ENCODE measurements at places on chromosomes 13 and 19. TPM values are rescaled to one million over a fixed set of nuclear protein-coding genes. Genes with fewer than 3 reads are reported as not detected.

- no peaks in the 10 kb centered on the region for H3K4me1 ChIP-seq
- H3K36me3 ChIP-seq: peaks cover 6% of the 10 kb centered on the region
- DNase-seq: no peak
- H3K4me3 ChIP-seq: no peak overlapping the region
Measured at GRCh38 chr13:102769679-102770078, 3.9 kb downstream of the TEX30 start.

DNA sequence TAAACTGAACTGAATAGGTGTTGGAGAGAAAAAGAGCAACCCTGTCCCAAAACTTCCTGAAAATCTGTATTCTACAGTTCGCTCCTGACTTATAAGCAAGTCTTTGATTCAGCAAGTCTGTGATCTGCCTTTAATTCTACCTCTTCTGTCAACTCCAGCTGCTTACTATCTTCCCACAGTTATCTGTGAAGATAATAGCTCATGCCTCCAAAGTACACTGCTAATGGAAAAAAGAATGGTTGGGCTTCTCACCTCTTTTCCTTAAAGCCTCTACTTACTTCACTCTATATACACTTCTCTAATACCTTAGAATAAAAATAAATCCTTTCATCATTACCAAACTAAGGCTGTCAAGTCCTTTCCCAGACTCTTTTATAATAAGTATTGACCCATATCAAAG lies 391.5 kb upstream of the MIR17HG start:
- no peak for DNase-seq
- no peak overlapping the region for H3K27ac ChIP-seq
- H3K4me3 ChIP-seq: no peak overlapping the region
- H3K36me3 ChIP-seq: no peaks in the 10 kb centered on the region

DNA sequence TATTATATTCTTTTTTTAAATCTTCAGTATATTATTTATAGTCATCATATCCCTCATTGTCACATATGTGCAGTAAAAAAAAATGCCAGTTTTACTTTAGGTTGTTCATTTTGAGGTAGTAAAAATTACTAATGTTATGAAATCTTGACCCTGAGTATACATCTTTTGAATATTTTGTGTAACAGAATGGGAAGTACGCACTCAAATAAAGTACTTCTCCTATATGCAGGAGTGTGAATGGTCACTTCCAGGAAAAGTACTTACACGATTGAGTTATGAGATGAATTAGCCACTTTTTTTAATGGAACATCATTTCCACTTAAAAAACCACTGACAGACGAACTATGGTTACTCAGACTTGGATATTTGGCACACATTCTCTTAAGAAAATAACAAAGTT lies 58.5 kb downstream of the C13orf42 start:
- H3K4me1 ChIP-seq: no peaks in the 10 kb centered on the region
- no peak overlapping the region for H3K4me3 ChIP-seq
- H3K27ac ChIP-seq: no peak overlapping the region
- H3K36me3 ChIP-seq: no peaks in the 10 kb centered on the region

- H3K36me3 ChIP-seq: no peaks in the 10 kb centered on the region
- DNase-seq: no peak
- H3K4me3 ChIP-seq: no peak overlapping the region
- no peak overlapping the region for H3K27ac ChIP-seq
- no peaks in the 10 kb centered on the region for H3K27me3 ChIP-seq
Measured at GRCh38 chr19:14425696-14426138, 6.6 kb upstream of the DDX39A start.

DNA sequence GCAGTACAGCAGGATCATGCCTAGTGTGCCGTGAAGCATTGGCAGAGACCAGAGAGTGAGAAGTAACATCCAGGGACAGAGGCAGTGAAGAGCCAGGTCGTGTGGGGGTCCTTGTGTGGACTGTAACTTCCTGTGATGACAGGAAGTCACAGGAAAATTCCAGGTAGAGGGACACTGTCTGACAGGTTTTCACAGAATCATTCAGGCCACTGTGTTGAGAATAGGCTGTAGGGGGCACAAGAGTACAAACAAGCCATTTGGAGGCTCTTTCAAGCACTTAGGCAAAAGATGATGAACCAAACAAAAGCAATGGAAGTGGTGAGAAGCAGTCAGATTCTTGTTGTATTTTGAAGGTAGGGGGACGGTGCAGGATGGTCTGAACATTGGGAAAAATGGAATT lies 46.4 kb downstream of the N4BP2L1 start:
- H3K27me3 ChIP-seq: no peaks in the 10 kb centered on the region
- H3K36me3 ChIP-seq: peaks cover 28% of the 10 kb centered on the region
- H3K27ac ChIP-seq: no peak overlapping the region
- no peak overlapping the region for H3K4me3 ChIP-seq
- DNase-seq: peak; percentile 3
- no peaks in the 10 kb centered on the region for H3K4me1 ChIP-seq

GRCh38 chr19:50759886-50760285 lies 10.4 kb upstream of the GPR32 start:
- no peaks in the 10 kb centered on the region for H3K36me3 ChIP-seq
- no peaks in the 10 kb centered on the region for H3K4me1 ChIP-seq
- no peak overlapping the region for H3K4me3 ChIP-seq
- H3K27ac ChIP-seq: no peak overlapping the region
- no peak for DNase-seq

- no peaks in the 10 kb centered on the region for H3K36me3 ChIP-seq
- no peak overlapping the region for H3K27ac ChIP-seq
- H3K4me3 ChIP-seq: no peak overlapping the region
- no peak for DNase-seq
- H3K4me1 ChIP-seq: no peaks in the 10 kb centered on the region
Measured at GRCh38 chr19:41843371-41843770, 1.1 kb downstream of the LYPD4 start.

The ZSCAN4 gene
- total RNA-seq: not detected

DNA sequence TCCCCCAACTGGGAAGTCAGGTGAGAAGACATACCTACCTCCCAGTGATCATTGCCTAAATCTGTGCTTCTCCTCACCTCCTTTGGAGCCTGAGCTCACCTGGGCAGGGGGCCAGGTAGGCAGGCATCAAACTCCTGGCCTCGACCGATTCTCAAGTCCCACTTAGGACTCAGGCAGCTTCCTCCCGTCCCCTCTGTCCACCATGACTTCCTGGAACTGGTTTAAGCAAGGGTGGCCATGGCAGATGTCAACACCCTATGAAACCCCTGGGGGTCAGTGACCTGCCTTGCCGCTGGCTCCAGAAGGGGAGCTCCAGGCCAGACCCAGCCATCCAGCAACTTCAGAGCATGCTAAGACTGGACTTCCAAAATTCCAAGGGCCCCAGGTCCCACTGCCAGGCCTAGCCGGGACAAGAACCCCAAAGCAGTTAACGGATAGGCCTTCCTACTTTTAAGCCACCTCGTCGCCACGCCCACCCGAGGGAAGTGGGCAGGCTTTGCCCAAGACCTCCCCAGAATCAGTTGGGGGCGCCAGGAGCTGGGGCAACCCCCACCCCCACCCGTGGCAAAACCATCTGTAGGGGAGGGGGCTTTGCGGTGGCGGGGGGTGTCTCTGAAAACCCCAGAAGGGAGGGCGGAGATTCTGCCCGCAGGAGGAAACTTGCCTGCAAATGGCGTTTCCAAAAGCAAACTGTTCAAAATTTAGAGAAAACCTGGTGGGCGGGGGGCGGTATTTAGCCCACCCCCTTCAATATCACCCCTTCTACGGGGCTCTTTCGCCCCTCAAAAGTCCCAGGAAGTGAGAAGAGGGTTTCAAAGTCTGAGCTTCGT lies 657 bp downstream of the PLIN3 start:
- peak overlapping the region; percentile 84 for H3K4me3 ChIP-seq
- no peaks in the 10 kb centered on the region for H3K27me3 ChIP-seq
- peak overlapping the region; percentile 46 for H3K27ac ChIP-seq
- H3K4me1 ChIP-seq: peaks cover 2% of the 10 kb centered on the region

DNA sequence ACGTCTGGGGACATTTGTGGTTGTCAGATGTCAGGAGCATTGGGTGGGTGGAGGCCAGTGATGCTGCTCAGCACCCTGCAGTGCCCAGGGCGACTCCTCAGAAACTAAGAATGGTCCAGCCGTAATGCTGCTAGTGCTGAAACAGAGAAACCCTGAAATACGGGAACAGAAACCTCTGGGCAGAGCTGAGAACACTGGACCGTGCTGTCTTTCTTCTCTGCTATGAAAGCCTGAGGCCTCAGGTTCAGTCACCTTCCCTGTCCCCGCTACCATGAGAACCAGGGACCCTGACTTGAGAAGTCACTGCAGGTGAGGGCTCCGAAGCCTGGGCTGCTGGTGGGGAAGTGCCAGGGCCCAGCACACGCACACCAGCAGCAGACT lies 13.4 kb downstream of the CAPS start:
- H3K4me3 ChIP-seq: no peak overlapping the region
- H3K27me3 ChIP-seq: no peaks in the 10 kb centered on the region
- DNase-seq: no peak
- peaks cover 60% of the 10 kb centered on the region for H3K36me3 ChIP-seq
- no peak overlapping the region for H3K27ac ChIP-seq

The ZNF665 gene
- total RNA-seq: 3.7 TPM

DNA sequence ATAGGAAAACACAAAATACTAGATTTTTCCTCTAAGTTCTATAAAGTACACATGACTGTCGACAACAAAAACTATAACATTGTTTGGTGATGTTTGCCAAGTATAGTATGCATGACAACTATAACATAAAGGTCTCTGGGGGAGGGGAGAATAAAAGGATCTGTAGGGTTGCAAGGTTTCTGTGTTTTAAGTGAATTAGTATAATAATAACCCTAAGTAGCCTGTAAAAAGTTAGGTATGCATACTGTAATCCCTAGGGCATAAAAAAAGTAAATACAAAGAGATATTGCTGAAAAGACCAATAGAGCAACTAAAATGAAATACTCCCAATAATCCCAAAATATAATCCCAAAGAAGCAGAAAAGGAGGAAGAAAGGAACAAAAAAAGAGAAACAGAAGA lies 14.6 kb downstream of the MYCBP2 start:
- no peak overlapping the region for H3K27ac ChIP-seq
- H3K27me3 ChIP-seq: no peaks in the 10 kb centered on the region
- no peak for DNase-seq
- H3K4me3 ChIP-seq: peak overlapping the region; percentile 46

GRCh38 chr13:42733046-42733445 lies 48.3 kb upstream of the FAM216B start:
- H3K27me3 ChIP-seq: no peaks in the 10 kb centered on the region
- H3K36me3 ChIP-seq: no peaks in the 10 kb centered on the region
- DNase-seq: no peak
- H3K4me3 ChIP-seq: no peak overlapping the region
- H3K27ac ChIP-seq: no peak overlapping the region

- no peaks in the 10 kb centered on the region for H3K36me3 ChIP-seq
- DNase-seq: no peak
- H3K27ac ChIP-seq: no peak overlapping the region
- no peaks in the 10 kb centered on the region for H3K4me1 ChIP-seq
- H3K27me3 ChIP-seq: no peaks in the 10 kb centered on the region
Measured at GRCh38 chr13:80245162-80245733, 95.7 kb downstream of the SPRY2 start.

DNA sequence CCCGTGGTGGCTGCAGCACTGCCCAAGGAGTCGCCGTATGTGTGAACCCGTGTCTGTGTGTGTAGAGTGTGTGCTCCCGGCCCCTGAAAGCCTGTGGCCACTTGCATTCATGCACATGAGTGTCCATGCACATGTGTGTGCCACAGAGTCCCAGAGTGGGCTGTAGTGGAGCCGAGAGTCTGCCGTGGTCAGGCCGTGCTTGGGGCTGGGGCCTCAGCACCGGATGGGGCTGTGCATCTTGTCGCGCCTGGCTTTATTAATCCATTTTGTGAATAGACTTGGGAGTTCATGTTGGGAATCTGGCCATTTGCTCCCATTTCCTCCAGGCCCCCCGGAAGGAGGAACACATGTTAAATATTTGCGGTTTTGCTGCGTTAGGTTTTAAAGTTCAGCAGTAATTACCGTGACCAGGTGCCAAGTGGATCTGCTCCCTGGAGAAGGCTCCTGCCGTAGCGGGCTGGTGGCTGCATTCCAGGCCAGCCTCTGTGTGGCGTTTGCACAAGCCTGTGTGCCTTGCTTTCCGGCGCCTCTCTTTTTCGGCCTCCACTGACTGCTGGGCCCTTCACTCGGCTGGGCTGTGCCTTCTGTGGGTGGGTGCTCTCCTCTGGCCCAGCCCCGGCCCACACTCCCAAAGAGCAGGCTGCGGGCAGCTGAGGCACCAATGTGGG lies 69.2 kb upstream of the KCTD15 start:
- no peak overlapping the region for H3K4me3 ChIP-seq
- no peaks in the 10 kb centered on the region for H3K27me3 ChIP-seq
- no peaks in the 10 kb centered on the region for H3K36me3 ChIP-seq

The ZNF93 gene
- total RNA-seq: 61.1 TPM

The CACNG8 gene
- 4.5 TPM for total RNA-seq

DNA sequence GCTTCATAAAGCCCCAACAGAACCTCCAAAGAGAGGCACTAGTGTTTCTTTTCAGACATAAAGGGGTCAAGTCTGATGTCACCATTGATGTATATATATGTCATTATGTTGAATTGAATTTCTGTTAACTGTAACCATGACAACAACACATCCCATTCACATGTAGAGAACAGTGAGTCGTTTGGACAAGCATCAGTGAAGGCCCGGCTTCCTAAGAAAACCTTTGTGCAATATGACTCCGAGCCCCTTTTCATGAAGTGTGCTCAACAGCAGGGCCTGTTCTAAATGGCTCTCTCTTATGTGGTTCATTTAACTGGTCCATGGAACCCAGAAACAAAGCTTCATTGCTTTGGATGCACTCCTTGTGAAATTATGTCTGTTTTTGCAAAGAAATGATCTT lies 67.2 kb upstream of the UBL3 start:
- H3K27me3 ChIP-seq: no peaks in the 10 kb centered on the region
- no peak overlapping the region for H3K4me3 ChIP-seq
- H3K27ac ChIP-seq: no peak overlapping the region
- H3K4me1 ChIP-seq: no peaks in the 10 kb centered on the region

The CEACAM7 gene
- not detected for total RNA-seq

DNA sequence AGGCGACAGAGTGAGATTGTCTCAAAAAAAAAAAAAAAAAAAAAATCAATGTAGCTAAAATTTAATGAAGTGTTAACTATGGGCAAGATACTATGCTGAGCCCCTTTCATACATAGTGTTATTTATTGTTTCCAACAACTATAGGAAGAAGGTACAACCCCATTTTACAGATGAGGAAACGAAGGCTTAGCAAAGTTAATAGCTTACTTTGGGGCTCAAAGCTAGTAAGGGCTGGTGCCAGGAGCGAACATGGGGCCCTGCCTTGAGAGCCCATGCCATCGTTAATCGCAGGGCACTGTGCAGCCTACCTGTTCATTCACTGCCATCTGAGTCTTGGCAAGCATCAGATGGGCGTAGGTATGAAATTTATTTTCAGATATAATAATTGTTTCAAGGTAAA lies 1.9 kb upstream of the FRY start:
- H3K36me3 ChIP-seq: no peaks in the 10 kb centered on the region
- no peak for DNase-seq
- H3K4me1 ChIP-seq: peaks cover 9% of the 10 kb centered on the region
- no peaks in the 10 kb centered on the region for H3K27me3 ChIP-seq
- H3K4me3 ChIP-seq: no peak overlapping the region

The C1QTNF9B gene
- not detected for total RNA-seq

DNA sequence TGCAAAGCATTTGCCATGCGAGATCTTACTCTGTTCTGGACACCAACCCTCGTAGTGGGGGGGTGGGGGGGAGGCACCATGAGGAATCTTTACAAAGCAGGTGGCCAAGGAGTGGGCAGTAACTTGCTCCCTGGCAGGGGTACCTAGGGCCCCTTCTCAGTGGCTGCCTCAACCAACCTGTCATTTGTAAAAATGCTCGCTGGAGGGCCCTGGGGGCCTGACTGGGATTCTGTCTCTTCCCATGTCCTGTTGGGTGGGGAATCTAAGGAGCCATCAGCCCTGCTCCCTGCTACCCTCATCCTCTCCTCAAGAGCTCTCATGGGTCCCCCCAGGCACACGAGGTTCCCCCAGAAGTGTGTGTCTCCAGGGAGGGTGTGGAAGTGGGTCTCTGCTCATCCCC lies 1.5 kb downstream of the KCNN1 start:
- no peak overlapping the region for H3K27ac ChIP-seq
- peaks cover 2% of the 10 kb centered on the region for H3K27me3 ChIP-seq

The TIMM29 gene
- 22.5 TPM for total RNA-seq
